Eye (tissue), 1 donor: ENCODE measurements at places on chromosomes 6 and 20.
A peak's percentile ranks its signal among the peaks of the same experiment; 100 is the strongest.

DNA sequence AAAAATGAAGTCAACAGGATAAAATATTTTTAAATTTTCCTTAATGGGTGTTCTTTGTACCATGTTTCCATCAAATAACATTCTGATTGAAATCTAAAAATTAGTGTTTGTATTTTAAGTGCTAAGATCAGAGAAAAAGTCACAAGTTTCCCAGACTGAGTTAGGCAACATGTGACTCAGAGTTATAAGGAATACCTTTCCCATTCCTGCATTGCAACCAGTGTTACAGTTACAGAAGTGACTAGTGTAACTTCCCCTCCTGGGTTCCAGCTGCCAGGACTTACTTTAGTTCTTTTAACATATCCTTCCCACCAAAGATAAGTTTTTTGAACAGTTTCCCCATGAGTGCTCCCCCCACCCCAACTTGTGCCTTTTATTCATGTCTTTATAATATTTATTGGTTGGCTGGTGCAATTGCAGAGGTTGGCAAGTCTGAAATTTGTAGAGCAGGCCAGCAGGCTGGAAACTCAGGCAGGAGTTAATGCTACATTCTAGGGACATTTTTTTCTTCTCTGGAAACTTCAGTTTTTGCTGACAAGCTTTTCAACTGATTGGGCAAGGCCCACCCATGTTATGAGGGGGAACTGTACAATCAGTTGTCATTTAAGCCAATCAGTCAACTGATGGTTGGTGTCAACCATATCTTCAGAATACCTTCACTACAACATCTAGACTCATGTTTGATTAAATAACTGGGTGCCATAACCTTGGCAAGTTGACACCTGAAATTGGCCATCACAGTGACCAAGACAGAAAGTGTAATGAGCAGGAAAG lies 22.9 kb upstream of the ESR1 start:
- no peak for DNase-seq

DNA sequence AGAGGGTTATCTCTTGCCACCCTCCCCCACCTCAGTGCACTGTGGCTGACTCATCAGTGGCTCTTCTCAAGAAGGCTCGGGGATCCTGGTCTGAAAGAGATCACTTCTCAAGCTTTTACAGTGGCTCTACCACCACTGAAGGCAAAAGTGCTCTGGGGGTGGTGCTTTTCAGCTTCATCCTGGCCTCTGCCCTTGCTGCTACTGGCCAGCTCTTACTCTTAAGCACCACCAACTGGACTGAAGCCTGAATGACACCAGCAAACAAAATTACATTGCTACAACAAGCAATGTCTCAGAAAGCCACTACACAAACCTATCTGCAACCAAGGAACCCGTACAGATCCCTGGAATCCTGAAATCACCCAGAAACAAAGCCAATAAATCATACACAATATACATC lies 402.1 kb downstream of the EPHA7 start:
- DNase-seq, result no peak

DNA sequence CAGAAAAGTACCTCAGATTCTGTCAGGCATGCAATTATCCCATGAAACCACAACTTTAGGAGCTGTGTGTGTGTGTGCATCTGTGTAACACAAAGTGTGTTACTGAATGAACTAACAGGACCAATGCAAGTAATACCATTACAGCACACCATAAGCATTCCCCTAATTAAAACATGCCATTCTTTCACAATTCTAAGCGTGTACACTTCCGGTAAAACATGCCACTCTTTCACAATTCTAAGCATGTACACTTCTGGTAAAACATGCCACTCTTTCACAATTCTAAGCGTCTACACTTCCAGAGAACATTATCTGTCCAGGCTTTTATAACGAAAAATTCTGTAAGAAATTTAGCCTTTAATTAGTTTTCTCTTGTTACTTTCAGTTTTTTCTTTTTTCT lies 238.2 kb downstream of the GMDS start:
- no peak for DNase-seq

DNA sequence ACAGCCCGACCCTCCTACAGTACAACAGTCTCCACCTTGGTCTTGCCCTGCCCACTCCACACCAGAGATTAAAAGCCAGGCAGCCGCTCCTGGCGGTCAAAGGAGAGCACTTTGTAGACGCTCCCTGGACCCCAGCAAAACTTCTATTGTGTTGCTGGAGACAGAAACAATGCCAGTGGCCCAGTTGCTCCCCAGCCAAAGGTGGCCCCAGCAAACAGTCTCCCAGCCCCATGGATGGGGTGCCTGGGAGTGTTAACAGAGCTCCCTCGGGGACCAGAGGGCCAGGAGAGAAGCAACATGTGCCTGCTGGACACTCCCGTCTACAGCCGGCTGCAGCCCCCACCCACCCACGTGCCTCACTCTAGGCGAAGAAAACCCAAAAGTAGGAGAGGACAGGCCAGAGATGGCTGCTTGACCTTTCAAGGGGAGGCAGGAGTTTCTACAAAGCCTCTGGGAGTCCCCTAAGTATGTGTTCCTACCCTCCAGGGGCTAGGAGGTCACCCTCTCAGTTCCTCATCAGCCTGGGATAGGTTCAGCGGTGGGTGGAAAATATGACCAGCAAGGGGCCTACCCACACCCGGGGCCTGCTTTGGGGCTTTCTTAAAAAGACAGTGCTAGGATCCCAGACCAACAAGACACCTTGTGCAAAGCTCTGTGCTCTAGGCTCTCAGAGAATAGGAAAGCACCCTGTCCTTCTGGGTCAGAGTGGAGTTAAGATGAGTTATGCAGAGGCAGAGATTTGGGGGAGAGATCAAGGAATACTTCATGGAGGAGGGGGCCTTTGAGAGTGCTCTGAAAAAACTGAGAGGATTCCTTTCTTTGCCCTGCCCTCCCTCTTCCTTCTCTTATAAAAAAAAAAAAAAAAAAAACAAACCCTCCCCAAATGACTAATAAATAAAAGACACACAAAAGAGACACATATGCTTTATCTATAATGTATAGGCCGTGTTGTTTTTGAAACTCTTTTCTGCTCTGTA lies 19.0 kb upstream of the PREX1 start:
- DNase-seq, result peak; percentile 74

GRCh38 chr6:3205913-3206312 lies 21.5 kb downstream of the TUBB2B start:
- no peak for DNase-seq

DNA sequence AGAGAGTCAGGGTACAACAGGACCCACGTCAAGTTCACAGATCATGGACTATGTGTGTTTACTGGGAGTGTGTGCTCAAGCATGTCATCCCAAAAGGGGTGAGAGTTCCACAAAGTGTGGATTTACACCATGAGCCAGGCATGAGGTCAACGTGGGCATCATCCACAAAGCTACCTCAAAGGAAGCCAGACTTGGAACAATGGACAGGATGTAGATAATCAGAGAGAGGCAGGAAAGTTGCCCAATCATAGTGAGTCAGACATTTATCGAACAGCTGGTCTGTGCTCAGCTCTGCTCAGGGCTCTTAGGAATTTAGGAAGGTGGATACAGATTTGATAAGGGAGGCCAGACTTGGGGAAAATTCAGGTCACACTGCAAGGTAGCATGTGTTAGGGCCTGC lies 317.2 kb upstream of the CDYL start:
- no peak for DNase-seq

DNA sequence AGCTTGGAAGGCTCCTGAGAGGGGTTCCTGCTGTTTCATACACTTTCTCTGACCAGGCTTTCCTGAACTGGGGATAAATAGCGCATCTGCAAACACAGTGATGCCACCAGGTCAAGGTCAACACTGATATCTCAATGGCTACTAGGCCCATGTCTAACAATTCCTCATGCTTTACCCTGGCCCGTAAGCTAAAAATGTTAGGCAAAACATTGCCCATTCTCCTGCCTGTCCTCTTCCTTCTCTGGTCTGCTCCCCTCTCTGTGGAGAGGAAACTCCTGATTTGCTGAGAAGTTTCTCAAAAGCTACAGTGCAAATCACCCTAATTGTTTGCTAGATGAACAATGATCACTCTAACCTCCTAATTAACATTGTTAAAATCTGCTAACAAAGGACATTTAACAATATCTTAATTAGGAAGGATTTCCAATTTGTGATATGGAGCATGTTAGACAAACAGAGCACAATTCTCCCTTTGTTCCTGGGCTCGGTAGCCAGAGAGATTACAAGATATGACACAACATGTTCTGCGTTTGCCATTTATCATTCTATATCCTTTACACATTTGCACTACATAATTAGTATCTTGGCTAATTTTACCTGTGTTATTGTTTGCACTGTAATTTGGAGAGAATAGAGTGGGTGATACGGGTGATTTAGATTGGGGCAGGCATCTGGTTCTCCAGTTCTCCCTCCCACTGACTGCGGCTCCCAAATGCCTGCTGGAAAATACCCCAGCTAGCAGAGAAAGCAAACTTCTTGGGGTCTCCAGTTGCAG lies 266.8 kb downstream of the CD83 start:
- peak; percentile 78 for DNase-seq

GRCh38 chr20:38209736-38210405 lies 44.8 kb upstream of the TGM2 start:
- no peak for DNase-seq

DNA sequence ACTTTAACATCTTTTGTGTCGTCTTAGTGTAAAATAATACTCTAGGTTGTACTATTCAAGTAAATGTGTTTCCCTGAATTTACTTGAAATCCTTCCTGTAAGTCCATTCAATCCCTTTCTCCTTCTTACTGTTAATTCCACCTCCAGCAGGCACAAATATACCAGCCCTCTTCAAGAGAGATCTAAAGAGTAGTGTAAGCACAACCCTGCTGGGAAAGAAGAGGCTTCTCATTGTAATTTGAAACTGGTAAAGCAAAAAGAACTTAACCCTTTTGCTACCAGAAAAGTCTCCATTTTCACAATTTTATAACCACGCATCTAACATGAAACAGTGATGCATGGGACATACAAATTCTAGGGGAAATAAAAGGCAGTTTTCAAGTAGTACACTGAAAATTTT lies at the start of gene BMP5:
BMP5 (minus strand) TSS at position 191 of the 400 bp plus-strand sequence. CDS start 725 bp downstream, outside the sequence.
- peak; percentile 26 for DNase-seq

GRCh38 chr6:69580706-69581105 lies 216.1 kb downstream of the LMBRD1 start:
- no peak for DNase-seq

DNA sequence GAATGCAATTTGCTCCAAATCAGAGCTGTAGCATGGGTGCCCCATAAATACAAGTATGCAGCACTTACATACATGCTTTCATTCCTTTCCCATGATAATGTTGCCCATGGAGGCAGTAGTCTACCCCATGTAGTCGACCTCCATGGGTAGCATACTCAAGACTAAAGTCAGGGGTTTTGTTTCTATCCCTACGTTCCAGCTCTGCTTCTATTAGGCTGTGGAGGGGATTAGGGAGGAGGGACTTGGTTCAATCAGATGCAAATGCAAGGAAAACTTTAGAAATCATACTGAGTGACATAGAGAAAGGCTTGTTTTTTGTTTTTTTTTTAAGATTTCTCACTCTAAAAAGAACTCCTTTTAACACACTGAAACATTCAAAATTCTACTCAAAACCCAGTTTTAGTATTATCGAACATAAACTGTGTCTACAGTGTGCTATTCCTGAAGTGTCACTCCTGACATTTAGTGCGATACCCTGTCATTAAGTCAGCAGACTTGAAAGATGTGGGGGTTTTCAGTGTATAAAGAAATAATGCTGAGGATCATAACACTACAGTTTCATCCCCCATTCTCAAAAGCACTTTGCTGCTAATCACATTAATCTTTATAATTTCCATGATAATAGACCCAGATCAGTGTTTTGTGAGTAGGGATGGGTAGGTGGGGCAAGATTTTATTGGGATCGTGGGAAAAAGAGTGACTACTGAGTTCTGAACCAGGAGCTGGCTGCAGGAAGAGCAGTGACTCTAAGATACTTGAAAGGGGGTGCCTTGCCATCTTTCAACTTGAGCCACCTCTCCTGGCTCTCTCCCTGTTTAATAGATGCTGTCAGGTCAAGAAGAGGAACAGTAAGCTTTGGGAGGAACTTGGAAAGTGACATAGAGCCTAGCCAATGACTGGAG lies 40.4 kb upstream of the SCML4 start:
- DNase-seq, result no peak

GRCh38 chr20:4961746-4962145 lies 39.6 kb downstream of the SLC23A2 start:
- DNase-seq, result no peak

DNA sequence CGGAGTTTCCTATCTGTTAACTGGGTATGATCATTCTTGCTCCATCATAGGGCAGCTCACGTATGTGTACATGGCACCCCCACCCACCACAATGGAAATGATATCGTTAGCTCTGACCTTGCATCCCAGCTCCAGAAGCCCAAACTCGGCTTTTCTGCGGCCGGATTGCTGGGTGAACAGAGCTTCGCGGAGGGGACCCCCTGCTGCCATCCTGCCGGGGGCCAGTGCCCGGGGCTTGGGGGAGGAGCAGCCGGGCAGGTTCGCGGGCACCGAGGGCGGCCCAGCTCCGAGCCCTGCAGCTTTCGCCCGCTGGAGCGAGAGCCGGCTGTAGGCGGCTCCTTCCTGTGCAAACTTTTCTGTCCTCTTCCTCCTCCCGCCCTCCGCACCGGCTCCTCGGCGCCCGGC lies 24.9 kb upstream of the FUCA2 start:
- peak; percentile 68 for DNase-seq

GRCh38 chr6:108118810-108119768 lies 44.5 kb upstream of the OSTM1 start:
- DNase-seq, result peak; percentile 84

- peak; percentile 89 for DNase-seq
Observed at GRCh38 chr6:127342946-127343808, at the start of gene ECHDC1. ECHDC1 (minus strand) TSS chr6:127343609; CDS start chr6:127331028, 12,581 bp downstream.

DNA sequence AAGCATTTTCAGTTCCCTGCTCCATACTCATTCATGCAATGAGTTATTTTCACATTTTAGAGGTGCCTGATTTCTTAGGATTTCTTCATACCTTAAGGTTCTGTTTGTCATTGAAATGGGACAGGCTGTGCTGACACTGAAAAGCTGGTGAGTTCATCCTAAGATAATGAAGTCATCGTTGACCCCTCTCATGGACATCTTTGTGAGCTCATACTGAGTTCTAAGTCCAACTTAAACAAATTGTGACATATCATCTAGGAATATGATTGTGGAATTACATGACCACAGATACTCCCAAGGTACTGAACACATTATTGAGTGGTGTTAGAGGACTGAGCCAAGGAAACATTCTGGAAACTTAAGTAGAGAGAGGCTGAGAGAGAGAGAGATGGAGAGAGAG lies 224.8 kb upstream of the JAG1 start:
- no peak for DNase-seq

DNA sequence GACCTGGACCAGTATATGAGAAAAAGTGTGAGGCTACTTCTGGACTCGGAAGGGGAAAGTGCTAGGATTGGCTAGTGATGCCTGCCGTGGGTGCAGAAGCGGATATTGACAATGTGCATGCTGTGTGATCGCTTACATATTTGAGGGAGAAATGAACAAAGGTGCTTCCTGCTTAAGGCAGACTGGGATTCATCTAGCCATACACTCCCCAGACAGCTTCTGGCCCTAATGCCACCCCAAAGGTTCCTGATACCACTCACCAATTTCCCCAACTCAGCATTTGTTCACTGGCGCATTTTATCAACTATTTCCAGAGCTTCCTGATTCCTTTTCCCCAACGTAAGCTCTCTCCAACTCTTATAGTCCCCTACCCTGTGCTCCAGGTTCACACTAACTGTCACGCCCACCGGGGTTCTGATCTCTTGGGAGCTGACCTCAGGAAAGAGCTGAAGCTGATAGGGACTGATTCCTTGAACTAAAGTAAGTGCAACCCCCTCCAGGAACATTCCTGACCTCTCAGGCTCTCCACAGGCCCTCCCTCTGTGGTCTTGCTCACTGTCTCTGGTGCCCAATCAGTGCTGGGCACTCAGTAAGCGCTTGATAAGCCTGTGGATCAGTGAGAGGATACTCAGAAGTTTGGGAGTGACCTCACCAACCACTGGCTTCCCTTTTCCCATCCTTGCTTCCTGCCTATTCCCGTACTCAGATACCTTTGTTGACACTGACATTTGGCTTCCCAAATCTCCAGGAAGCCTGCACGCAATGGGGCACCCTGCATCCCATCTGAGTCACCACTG lies 73.3 kb downstream of the MRPL14 start:
- no peak for DNase-seq
